NCI-H446 treated with DMSO at 0.1 percent for 48 hours (cell line): ENCODE measurements at places on chromosomes 4 and X.

GRCh38 chrX:137033774-137034507 lies at the start of gene GPR101:
TSS of gene GPR101 (minus strand) at chrX:137033995. CDS start at chrX:137031674, 2,321 bp downstream.
- no peak for DNase-seq

- DNase-seq: peak; percentile 25
Measured at GRCh38 chr4:26022346-26023202, 108.6 kb downstream of the SMIM20 start.

DNA sequence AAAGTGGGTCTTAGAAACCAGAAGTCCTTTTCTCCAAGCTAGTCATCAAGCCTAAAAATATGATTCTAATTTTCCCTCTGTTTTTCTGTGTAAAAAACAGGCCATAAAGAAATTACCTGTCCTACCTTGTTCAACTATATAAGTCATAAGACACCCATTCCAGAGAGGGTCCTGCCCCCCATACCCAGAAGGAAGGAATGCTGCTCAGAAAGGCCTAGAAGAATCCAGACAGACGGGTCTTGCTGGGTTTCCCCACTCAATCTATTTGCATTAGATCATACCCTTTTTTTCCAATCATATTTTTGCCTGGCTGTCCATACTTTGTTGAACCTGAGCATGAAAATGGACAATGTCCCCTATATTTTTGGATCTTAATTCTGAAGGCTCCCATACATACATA lies 16.3 kb upstream of the XAGE2 start:
- DNase-seq: no peak

- no peak for DNase-seq
Measured at GRCh38 chr4:107725281-107725859, 5.3 kb upstream of the PAPSS1 start.

GRCh38 chr4:174358829-174359228 lies 75.1 kb downstream of the CEP44 start:
- DNase-seq: no peak

DNA sequence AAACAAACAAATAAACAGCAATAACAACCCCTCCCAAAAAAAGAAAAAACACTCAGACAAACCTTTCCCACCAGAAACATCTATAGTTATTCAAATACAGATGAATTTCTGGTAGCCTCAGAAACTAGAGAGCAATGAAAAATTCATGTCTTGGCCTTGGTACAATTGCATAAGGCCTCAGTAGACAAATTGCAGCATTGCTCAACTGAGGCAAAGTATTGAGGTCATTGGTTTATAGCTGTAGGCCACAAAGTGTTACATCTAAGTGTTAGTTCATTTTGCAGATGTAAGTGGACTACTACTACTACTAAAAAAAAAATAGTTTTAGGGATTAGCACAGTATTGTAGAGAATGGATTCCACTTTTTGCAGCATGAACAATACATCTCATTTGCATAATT lies 2268.3 kb downstream of the ARAP2 start:
- no peak for DNase-seq

DNA sequence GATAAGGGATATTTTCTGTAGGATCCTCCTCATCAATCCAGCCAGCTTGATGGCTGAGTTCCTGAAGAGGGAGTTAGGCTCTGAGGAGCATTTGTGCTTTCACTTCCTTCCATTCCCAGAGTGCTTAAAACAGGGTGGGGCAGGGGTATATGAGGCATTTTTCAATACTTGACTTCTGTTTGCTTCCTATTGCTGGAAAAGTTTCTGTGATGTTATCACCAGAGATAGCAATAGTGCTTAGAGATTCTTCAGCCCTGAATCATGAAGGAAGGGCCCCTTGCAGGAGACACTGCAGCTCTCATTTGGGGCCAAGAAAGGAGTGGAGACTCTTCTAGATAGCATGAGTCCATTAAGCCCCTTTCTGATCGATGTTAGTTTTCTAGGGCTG lies 166.7 kb upstream of the RPS6KA3 start:
- DNase-seq: no peak

DNA sequence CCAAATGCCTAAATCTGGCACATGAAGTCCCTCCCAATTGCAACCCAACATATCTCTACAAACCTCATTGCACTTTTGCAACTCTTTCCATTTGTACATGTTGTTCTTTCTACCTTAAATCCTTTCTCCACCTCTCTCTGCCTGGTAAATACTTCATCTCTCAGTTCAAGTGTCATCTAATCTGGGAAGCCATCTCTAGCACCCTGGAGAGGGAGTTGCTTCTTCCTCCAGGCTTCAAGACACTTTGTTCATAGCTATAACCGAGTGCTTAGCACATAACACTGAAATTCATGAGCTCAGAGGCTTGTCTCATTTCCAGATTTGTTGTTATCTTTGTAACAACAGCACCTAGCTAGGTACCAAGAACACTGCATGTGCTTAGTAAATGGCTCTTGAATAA lies 114.8 kb upstream of the NAP1L5 start:
- DNase-seq: no peak

DNA sequence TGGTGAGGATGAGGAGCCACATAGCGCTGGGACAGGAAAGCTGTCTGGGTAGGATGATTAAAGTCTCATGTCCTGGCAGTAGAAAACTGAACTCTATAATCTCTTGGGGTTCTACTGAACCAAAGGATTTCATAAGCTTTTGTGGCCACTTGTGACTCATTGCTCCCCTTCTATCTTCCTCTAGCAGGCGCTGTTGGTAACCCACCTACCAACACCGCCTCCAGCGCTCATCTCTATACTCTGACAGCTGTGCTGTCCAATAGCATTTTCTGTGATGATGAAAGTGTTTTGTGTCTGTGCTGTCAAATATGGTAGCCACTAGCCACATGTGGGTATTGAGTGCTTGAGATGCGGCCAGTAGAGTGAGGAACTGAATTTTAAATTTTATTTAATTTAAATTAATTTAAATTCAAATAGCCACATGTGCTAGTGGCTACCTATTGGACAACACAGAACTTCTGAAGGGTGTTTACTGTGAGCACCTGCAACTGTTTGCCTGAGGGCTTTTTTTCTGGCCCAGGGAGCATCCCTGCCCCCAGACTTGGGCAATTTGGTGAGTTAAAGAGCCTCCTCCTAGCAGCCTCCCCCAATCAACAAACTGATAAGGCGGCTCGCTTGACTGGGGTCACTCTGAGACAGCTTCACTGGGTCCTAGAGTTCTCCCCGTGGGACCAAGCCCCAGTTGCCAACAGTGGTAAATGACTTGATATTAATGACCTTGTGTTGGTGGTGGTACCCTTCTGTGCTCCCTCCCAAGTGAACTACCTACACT lies 169.2 kb upstream of the ATP6AP2 start:
- no peak for DNase-seq

DNA sequence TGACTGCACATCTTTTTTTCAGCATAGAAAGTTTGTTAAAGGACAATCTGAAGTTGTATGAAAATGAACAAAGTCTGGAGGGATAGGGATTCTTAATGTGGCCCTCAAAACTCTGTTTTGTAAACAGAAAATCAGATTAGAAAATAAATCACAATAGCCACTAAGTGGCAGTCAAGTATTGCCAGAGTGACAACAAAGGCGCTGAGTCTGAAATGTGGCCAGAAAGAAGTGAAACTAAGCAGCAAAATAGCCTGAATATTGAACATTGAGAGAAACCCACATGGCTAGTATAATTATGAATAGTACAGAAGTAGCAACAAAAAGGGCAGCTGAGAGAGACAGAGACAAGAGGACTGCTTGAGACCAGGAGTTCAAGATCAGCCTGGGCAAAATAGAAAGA lies 81.1 kb upstream of the CT45A1 start:
- no peak for DNase-seq

- no peak for DNase-seq
Measured at GRCh38 chr4:11532138-11532537, 103.4 kb upstream of the HS3ST1 start.

DNA sequence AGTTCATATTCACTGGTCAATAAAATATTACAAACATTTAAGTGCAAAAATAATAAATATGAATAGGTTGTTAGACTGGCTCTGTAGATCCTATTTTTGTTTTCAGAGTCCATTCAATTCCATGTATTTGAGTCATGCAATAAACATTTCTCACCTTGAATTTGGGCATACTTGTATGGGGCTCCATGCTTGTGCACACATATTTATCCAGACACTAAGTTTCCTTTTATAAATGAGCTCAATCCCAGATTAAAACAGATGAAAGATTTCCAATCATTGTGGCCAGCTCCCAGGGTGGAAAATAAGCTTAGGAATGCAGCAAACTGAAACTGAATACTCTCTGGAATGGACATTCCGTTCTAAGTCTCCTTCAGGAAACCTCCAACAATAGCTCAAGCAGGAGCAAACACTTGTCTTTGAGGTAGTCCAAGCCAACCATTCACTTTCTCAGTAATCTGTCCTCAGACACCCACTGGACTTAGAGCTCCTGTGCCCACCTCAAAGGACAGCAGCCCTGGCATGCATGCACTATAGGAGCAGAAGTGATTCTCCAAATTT lies 16.4 kb downstream of the DMD start:
- DNase-seq: no peak

DNA sequence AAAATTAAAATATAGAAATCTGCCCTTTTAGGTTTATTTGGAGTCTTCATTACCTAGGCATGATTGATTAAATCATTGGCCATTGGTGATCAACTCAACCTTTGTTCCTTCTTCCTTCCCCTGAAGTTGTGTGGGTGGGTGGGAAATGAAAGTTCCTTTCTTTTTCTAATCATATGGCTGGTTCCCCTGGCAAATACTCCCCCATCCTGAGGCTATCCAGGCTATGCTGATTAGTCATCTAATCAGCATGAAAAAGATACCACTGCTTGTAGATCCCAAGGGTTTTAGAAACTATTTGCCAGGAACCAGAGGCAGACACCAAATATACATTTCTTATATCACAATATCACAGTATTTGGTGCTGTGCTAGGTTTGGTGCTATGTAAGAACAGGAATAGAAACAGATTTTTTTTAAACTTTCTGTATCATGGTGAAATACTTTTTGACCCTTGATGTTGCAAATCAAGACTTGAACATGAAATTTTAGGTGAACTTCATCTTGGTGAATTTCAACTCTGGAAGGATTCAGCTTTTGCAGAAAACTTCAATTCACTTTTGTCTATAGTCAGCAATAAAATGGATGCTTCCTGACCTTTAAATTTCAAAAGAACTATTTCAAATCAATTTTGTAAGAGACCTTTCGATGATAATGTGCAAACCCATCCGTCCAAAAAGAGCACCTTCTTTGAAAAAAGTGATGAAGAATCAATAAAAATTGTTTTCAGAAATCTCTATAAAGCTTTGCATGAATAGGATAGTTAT lies 71.1 kb downstream of the CCSER1 start:
- DNase-seq: no peak

DNA sequence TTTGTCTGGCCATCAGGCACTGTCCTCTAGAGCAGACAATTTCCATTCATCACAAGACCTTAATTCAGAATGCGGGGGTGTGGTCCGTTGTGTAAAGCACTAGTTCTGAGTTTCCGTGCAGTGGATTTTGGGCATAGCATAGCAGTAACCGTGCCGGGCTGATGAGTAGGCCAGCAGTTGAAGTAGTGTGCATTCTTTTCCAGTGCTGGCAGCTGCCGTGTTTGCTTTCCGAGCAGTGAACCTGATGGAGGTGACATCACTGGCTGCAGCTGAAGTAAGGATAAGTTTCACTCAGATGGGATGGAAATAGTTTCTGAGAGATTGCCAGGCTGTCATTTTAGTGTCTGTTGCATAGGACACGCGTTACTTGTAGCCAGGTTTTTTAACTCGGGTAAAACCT lies 107.0 kb upstream of the STIM2 start:
- peak; percentile 22 for DNase-seq

- no peak for DNase-seq
Measured at GRCh38 chrX:2434270-2435163, 66.3 kb downstream of the DHRSX start.
